ENCODE measurements at places on chromosomes 5 and 9.

GRCh38 chr5:96489532-96489931 lies 56.5 kb upstream of the PCSK1 start:
- H3K36me3 ChIP-seq = no peaks in the 10 kb centered on the region
- H3K27ac ChIP-seq = no peak overlapping the region
- no peak for DNase-seq
- H3K27me3 ChIP-seq = no peaks in the 10 kb centered on the region
- H3K4me1 ChIP-seq = no peaks in the 10 kb centered on the region

DNA sequence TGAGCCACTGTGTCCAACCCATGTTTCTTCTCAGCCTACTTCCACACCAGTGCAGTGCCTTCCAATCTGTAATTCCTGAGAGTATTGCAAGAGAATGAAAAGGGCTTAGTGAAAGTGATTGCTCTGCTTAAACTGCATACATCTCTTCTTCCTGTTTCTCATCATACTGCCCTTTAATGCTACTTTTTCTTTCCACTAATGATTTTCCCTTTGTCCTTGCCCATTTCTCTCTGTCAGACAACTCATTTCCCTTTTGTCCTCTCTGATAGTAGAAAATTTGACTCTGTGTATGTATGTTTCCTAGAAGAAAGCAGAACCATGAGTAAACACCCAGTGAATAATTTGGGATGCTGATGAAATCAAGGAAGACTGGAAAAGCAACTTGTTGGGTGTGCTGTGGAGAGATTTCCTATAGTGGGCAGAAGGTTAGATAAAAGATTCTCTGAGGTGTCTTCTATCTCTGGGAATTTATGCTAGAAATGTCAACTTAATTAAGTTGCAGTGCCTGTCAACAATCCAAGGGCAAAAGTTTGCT lies 102.2 kb upstream of the CHD1 start:
- no peak for DNase-seq
- no peak overlapping the region for H3K27ac ChIP-seq
- no peaks in the 10 kb centered on the region for H3K36me3 ChIP-seq
- no peaks in the 10 kb centered on the region for H3K27me3 ChIP-seq

DNA sequence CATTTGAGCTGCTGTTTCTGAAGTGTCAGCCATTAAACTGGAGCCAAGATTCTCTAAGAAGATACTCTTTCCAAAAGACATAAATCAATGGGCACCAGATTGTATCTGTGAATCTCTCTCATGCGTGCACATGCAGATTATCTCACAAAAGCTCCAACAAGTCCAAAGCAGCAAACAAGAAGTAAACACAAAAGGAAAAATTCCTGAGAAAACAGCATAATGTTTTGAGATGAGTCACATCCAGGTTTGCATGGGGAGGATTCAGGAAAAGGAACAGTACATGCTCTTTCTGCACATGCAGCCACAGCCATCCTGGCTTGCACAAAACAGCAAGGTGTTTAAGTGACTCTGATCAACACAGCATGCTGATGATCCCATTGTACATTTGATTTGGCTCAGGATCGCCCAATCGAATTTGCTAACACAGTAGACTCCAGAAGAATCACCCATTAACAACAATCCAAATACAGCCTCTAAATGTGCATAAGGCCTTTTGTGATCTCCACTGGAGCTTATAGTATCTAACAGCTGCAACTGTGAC lies 143.1 kb downstream of the ELAVL2 start:
- H3K4me1 ChIP-seq = no peaks in the 10 kb centered on the region
- no peak for DNase-seq
- H3K27me3 ChIP-seq = no peaks in the 10 kb centered on the region
- H3K27ac ChIP-seq = no peak overlapping the region
- no peak overlapping the region for H3K4me3 ChIP-seq

DNA sequence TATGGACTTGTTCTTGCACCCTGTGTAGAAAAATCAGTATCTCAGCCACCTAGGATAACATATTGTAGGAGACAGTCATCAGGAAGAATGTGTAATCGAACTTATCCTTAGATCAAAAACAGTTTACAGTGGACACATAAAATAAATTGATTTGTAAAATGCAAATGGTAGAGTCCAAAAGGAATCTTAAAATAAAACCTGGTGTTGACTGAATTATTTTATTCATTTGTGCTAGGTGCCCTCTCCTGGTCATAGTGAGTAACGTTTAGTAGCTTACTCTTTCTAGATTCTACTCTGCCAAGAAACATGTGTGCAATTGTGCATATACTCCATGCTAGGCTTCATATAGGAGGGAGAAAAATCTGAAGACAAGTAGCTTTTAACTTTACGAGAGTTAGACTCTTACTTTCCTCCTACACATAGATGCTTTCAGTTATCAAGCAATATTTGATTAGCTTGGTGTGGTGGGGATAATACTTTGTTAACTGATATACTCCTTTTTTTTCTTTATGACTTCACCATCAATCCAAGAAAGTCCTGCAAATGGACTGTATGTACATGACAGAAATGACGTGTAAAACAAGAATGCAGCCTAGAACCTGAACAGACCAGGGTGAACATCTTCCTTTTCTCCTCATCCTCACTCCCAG lies 23.7 kb upstream of the LOX start:
- no peak overlapping the region for H3K27ac ChIP-seq
- H3K36me3 ChIP-seq = no peaks in the 10 kb centered on the region
- H3K4me1 ChIP-seq = no peaks in the 10 kb centered on the region
- H3K27me3 ChIP-seq = no peaks in the 10 kb centered on the region
- no peak overlapping the region for H3K4me3 ChIP-seq

DNA sequence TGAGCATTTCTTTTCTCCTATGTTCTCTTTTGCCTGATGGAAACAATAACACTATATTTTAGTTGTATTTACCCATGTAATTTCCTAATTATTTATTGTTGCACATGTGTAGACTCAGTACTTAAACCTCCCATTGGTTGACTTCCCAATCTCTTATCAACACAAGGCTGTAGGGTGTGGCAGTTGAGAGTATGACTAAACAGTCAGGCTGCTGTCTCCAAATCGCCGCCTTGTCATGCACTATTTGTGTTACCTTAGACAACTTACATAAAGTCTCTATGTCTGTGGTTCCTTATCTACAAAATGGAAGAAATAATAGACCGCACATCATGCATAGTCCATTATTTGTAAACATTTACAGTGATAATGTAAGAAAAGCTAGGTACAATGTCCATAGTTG lies 68.9 kb upstream of the EFNA5 start:
- no peak overlapping the region for H3K27ac ChIP-seq
- no peak overlapping the region for H3K4me3 ChIP-seq
- H3K4me1 ChIP-seq = no peaks in the 10 kb centered on the region

GRCh38 chr5:43156388-43156787 lies 35.6 kb upstream of the NIM1K start:
- H3K27me3 ChIP-seq = no peaks in the 10 kb centered on the region
- H3K36me3 ChIP-seq = no peaks in the 10 kb centered on the region
- no peak overlapping the region for H3K27ac ChIP-seq

DNA sequence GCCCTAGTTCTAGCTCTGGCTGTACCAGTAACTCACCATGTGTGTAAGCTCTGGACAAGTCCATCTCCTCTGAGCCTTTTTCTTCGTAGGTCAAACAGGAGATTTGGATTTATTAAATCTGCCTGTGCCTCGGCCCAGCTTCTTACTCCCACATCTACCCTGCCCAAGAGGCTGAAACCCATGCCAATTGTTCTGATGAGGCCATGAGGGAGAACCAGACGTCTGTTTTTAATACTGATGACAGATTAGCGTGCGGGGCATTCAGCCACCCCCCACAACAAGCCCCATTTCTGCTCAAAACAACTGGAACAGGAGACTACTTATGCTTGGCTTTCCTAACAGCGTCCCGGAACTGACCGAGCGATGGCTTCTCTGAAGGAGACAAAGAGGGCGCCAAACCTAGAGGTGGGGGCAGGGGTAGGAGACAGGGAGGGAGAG lies 81.2 kb upstream of the TRIM32 start:
- no peak for DNase-seq
- no peaks in the 10 kb centered on the region for H3K4me1 ChIP-seq

GRCh38 chr5:66795682-66796081 lies 199.5 kb downstream of the MAST4 start:
- H3K36me3 ChIP-seq = no peaks in the 10 kb centered on the region
- no peak for DNase-seq
- no peak overlapping the region for H3K4me3 ChIP-seq
- no peaks in the 10 kb centered on the region for H3K27me3 ChIP-seq

DNA sequence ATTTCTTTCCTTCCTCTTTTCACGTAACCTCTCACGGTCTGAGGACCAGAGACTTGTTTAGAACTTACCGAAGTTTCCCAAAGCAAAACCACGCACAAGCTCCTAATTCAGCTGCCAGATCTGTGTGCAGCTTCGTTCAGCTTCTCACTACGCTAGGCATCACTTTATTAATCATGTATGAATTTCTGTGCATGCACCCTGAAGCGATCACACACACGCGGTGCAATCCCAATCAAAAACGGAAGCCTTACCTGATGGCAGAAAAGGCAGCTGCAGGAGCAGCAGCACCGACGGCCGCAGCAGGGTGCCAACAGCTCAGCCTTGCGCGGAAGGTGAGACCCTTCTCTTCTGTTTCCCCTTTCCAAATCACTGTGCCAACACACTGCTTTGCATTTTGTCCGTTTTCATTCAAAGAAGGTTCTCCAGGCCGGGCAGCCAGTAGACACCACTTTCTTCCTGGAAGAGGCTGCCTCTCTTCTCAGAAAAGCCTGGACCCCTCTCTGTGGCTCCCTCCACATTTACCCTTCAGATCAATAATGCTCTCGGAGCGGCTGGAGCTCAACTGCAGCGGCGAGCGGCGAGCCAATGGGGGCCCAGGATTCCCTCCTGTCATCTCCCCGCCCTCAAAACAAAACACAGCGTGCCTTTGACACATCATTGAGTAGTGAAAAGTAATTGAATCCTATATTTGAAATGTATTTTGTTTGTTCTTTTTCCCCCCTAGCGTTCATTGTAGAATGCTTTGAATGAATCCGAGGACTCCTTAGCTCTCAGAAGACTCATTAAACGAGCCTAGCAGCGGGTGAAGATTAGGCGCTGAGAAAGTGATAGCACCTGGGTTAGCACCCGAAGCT lies at the start of gene CDH12:
Gene CDH12, minus strand, starts transcription at position 538 of the 854 bp plus-strand sequence.
- no peaks in the 10 kb centered on the region for H3K27me3 ChIP-seq
- no peak for DNase-seq
- H3K36me3 ChIP-seq = no peaks in the 10 kb centered on the region
- H3K27ac ChIP-seq = no peak within 1 kb of the TSS

GRCh38 chr5:27516437-27516836 lies 478.1 kb upstream of the CDH9 start:
- DNase-seq = no peak
- H3K36me3 ChIP-seq = no peaks in the 10 kb centered on the region
- H3K27me3 ChIP-seq = no peaks in the 10 kb centered on the region
- no peak overlapping the region for H3K4me3 ChIP-seq

DNA sequence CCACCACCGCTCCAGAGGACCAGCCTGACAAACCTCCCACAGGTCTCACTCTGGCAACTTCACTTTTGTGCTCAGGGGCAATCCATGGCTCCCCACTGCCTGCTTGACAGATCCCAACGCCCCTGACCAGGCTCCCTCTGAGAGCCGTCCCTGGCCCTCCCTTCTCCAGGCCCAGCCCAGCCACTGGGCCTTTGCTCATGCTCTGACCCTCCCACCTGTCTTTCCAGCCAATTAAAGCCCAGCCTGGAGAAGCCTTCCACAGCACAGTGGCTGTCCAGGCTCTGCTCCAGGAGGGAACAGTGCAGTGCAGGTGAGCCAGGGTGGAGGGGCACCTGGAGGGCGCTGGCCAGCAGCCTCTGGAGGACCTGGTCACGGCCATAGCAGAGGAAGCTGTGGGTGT lies 3.3 kb downstream of the ENTPD2 start:
- H3K36me3 ChIP-seq = no peaks in the 10 kb centered on the region
- H3K4me1 ChIP-seq = peaks cover 29% of the 10 kb centered on the region
- no peak overlapping the region for H3K4me3 ChIP-seq
- H3K27me3 ChIP-seq = peaks cover 27% of the 10 kb centered on the region

DNA sequence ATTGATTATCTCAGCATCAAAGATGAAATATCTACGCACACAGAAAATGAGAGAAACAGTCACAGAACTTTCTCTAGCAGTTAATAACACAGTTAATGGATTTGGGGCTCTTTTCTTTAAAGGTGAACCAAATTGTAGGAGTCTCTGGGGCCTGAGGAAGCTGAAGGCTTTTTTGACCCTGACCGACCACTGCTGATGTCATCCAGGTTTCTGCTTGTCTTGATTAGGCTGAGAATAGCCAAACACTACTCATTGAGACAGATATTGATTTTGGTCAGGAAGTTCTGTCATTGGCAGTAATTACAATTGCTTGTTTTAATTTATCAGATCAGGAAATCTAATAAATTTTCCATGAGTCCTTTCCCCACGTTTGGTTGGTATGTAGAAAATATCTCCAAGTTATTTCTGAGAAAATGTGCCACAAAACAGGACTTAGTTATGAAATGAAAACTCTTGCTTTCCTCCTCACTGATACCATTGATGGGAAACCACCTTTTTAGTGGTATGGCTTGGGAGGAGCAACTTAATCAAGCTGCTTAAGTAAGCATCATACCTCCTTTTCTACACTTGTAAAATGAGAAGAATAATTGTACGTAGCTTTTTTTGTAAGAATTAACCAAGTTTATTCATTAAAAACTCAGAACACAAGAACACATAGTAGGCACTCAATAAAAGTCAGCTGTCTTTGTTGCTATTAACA lies 19.7 kb downstream of the CARTPT start:
- no peak for DNase-seq
- no peak overlapping the region for H3K27ac ChIP-seq
- no peaks in the 10 kb centered on the region for H3K27me3 ChIP-seq
- H3K4me3 ChIP-seq = no peak overlapping the region

DNA sequence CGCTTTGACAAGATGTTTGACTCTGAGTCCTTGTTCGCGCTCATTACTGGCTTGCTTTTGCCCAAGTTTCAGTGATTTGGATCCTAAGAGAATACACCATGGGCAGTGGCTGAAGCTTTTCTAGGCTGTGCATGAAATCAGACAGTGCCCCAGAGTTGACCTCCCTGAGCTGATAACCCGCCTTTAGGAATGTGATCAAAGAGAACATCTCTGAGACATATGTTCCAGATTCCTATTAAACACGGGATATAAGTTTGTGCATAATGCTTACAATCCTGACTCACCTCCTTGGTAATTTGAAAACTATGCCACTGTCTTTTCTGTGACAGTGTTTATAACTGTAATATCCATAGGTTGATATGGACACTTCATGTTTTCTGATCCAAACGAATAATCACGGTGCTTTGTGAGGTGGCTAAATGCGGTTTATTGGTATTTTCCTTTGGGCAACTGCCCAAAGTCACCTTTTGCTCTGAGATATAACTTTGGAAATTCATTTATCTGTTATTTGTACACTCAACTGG lies 732.9 kb downstream of the MTRR start:
- H3K27ac ChIP-seq = no peak overlapping the region
- H3K4me3 ChIP-seq = no peak overlapping the region
- no peaks in the 10 kb centered on the region for H3K36me3 ChIP-seq
- H3K27me3 ChIP-seq = no peaks in the 10 kb centered on the region
